ENCODE measurements at places on chromosomes 2 and 18.

GRCh38 chr18:47830772-47831171 is 99.7 kb downstream of the SMAD2 start:
- no peak for DNase-seq

- DNase-seq: no peak
These were observed 14.1 kb downstream of the TMEM178A start for GRCh38 chr2:39679805-39680204.

- DNase-seq: no peak
These were observed 110.7 kb upstream of the HAAO start for GRCh38 chr2:42902939-42903709.

GRCh38 chr2:88999365-88999764 is 307.9 kb downstream of the RPIA start:
- DNase-seq: no peak

DNA sequence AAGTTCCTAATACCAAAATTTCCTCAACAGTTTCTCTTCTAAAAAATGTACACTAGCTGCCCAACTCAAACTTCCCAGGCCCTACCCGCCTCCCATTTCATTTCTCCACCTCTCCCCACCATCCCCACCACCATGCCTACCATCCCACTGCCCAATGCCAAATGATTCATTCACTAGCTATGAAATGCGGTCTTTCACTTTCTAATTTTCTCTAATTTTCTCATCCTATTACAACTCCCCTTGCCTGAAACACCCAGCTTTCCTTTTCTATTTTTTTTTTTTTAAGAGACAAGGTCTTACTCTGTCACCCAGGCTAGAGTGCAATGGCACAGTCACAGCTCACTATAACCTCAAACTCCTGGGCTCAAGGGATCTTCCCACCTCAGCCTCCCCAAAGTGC is 38.4 kb downstream of the KIDINS220 start:
- DNase-seq: no peak

DNA sequence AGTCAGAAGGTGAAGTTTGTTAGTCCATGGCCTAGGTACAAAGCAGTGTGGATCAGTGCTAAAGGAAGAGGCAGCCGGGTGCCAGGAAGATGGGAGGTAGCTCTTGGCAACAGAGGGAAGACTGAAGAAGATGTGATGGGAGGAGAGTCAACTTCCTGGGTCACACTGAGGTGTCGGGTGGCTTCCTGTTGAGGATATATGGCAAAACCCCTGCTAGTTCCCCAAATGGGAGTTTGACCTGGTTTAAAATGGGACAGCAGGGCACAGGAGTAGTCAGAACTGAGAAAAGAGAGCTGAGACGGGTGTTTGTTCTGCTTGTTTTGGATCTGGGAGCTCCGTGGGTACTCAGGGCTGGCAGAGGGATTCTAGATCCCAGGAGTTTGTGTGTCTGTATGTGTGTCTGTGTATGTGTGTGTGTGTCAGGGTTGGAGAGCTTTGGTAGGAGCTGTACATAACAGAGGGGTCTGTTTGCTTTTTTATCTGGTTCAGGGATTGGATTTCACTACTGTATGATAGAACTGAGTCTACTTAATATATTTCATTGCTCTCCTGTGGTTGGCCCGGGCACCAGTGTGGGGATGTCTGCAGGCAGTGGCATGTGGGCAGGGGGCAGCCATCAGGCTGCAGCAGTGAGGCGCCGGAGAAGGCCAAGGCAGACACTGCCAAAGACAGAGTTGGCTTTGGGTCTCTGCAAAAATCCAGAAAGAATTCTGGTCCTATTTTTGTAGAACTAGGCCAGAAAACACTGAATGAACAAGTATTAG is 17.1 kb downstream of the MXD1 start:
- no peak for DNase-seq

DNA sequence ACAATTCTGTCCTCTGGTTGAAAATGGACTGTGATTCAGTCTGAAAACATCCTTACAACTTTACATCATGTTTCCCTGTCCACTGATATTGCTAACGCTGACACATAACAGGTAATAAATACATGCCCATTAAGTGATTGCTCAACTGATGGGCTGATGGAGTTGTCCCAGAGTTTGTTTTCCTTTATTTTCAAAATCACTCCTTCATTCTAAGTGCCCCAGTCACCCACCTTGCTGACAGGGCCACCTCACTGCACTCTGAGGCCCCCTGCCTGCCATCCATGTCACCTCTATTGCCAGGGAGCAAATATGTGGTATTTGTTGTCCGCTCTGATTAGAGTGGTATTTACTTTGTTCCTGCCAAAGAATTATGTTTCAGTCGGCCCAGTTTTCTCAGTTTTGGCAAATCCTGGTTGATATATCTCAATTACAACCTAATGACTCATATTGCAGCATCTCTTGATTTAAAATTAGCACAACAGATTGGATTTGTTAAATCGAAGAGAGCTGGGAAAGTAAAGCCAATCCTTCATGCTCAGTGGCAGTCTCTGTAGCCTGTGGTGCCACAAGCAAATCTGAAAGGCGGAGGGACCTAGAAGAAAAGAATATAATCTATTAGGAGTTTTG is 105.1 kb downstream of the RDH14 start:
- peak; percentile 86 for DNase-seq

GRCh38 chr2:100043891-100044255 is 98.5 kb downstream of the AFF3 start:
- DNase-seq: no peak

- DNase-seq: peak; percentile 45
These were observed 514 bp downstream of the BCL2L11 start for GRCh38 chr2:111121028-111121827.

GRCh38 chr18:12233378-12233777 is 20.8 kb upstream of the CIDEA start:
- peak; percentile 30 for DNase-seq

DNA sequence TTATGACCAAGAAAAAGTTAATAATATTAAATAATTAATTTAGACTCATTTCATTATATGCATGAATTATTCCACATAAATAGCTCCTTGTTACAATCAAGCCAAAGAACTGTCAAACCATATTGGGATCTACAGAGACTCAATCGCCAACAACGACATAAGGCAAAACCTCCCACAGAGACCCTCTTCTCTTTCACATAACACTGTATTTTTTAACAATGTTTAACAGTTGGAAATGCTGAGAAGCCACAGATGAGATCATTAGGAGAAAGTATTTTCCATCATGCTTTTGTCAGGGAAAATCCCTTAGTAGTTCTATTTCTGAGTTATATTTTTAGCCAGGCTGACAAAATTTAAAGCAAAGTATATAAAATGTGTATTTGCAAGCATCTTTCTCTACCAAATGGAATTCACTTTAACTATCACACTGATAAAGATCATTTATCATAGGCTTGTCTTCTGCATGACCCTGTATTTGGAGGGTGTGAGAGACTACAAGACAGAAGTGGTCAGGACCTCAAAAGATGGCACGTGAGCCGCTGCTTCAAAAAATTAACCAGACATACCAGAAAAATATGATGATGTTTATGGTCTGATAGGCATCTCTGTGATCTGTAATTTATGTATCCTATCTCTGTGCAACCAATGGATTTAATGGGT is 383.8 kb downstream of the NRXN1 start:
- DNase-seq: no peak

GRCh38 chr2:87401726-87402345 is 346.1 kb upstream of the PLGLB2 start:
- no peak for DNase-seq

DNA sequence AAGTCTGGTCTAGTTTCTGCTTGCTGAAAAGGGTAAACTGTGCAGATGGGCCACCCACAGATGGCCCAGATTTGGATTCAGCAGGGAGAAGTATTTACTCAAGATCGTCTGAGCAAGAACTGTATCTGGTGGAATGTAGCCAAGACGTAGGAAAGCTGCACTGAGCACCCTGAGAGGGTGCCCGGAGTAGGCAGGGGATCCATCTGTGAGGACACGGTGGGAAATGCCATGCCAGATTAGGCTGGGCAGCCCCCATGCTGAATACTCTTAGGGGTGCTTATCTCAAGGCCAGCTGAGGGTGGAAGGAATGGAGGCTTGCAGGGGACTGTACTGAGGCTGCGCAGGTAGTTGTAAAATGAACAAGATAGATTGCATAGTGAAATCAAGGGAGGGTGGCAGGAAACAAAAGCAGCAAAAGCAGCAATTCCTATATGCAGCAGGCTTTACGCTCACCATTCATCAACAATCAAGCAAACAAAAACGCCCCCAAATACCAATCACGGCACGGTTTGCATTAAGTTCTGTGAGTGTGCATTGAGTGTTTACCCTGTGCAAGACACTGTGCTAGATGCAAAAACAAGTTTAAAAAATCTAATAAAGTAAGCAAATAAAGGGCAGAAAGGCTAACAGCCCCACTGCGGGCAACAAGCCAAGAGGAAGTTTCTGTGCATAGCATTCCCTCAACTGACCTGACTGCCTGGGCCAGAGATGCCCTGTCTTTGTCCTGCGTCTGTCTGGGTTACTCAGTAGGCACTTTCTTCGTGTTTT is 32.2 kb upstream of the LPIN2 start:
- DNase-seq: no peak

DNA sequence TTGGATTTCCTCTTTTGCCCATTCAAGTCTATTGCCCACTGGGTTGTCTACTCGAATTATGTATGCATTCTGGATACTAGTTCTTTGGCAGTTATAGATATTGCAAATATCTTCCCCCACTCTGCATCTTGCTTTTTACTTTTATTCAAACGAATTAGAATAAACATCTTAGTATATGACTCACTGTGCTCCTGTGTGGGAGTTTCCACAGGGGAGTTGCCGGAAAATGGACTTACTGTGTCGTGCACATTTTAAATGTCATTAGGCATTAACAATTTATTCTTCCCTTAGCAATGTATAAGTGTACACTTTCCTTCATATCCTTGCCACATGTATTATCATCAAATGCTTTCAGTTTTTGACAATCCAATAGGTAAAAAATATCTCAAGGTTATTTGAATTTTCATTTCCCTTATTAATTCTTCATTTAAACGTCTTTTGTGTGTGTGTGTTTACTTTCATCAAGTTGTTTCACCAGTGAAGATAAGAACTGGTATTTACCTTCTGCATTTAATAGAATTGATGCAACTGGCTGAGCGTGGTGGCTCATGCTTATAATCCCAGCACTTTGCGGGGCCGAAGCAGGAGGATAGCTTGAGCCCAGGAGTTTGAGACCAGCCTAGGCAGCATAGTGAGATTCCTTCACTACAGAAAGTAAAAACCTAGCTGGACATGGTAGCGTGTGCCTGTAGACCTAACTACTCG is 4.6 kb upstream of the UGT1A5 start:
- peak; percentile 57 for DNase-seq

DNA sequence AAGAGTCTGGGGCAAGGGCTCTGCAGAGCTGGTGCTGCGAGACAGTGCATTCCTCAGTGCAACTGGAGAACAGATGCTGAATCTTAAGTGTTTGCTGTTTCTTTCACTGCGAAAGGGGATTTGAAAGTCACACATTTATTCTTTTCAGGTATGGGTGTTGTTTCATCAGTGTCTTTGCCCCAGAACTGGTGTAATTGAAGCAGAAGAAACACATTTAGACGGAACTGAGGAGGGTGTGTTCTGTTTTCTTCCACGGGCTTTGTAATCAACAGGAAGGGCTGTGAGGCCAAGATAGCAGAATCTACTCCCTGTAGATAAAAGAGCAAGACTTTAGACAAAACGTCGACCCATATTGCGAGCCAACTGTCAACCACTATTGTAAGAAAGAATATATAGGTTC is 151.9 kb downstream of the EPHA4 start:
- DNase-seq: no peak

- DNase-seq: no peak
These were observed 12.6 kb downstream of the HOXD3 start for GRCh38 chr2:176169711-176170110.

- peak; percentile 27 for DNase-seq
These were observed 706 bp upstream of the BCL11A start for GRCh38 chr2:60554074-60554645.

DNA sequence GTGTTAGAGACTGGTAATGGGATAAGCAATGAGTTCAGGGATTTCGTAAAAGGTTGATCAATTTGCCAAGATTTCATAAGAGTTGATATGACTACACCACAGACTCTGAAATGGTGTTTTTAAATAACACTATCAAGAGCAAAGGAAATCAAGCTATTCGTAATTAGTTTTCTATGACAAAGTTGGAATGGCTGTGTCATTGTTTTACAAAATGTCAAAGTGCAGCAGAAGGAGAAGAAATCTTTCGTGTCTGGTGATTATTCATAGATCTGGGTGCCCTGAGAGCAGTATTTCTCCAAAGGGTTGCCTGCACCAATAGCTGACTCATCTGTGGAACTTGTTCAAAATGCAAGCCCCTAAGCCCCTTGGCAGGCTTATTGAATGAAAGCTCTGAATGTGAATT is 70.1 kb downstream of the NABP1 start:
- peak; percentile 14 for DNase-seq

GRCh38 chr2:9303528-9304225 is 97.1 kb downstream of the ASAP2 start:
- DNase-seq: no peak

DNA sequence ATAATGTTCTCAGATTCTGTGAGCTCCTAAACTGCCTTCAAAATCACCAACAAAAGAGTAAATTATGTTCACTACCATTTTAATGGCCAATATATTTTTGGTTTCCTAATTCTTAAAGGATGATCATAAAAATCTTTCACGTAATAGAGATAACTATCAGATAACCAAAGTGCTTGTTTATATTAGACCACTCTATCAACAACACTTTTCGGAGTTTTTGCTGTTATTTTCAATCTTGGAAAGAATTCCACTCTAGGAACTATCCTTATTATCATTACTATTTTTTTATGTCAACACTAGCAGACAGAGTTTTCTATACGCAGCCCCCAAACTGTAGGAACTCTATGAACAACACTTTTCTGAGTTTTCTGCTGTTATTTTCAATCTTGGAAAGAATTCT is 782.5 kb upstream of the ZEB2 start:
- no peak for DNase-seq

- DNase-seq: no peak
These were observed 7.6 kb upstream of the BOK start for GRCh38 chr2:241550616-241551580.

DNA sequence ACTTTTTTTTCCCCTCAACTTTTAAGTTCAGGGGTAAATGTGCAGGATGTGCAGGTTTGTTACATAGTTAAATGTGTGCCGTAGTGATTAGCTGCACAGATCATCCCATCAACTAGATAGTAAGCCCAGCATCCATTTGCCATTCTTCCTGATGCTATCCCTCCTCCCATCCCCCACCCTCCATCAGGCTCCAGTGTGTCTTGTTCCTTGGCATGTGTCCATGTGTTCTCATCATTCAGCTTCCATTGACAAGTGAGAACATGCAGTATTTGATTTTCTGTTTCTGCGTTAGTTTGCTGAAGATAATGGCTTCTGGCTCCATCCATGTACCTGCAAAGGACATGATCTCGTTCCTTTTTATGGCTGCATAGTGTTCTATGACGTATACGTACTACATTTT is 47.2 kb upstream of the STON1 start:
- DNase-seq: no peak

GRCh38 chr2:54535599-54536195 is 79.6 kb downstream of the SPTBN1 start:
- no peak for DNase-seq

Data from EH (cell line).